ENCODE measurements at places on chromosomes 7 and 10.
A peak's percentile ranks its signal among the peaks of the same experiment; 100 is the strongest.

DNA sequence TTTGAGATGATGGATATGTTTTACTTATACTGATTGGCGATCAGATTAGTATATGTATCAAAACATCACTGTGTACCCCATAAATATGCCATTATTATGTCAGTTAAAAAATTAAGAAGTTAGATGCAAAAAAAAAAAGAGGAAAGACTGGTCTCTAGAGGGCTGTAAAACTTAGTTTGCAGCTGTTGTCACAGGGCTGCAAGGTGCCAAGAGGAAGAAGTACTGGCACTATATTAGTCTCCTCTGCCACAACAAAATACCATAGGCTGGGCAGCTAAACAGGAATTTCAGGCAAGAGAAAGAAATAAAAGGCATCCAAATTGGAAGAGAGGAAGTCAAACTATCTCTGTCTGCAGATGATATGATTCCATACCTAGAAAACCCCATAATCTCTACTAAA is 177.8 kb upstream of the PLPP4 start:
- no peak for DNase-seq

GRCh38 chr10:11004144-11005077 is 13.3 kb upstream of the CELF2 start:
- DNase-seq = no peak

GRCh38 chr7:138099813-138100212 is 23.6 kb downstream of the AKR1D1 start:
- DNase-seq = no peak

DNA sequence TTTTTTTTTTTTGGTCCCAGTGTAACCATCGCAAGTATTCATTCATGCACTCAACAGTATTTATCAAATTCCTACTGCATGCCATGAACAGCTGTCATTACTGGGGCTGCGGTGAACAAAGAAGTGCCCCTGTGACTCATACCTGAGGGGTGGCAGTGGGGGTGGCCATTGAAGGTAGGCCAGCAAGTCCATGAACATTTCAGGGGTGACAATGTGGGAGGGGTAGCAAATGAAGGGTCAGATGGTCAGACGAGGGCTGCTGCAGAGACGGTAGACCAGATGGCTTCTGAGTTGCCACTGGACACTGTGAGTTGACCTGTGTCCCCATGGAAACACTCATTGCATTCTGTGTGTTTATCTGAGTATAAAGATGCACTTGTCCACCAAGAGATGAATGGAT is 92.5 kb upstream of the PITRM1 start:
- no peak for DNase-seq

GRCh38 chr10:1268831-1269230 is 212.6 kb downstream of the WDR37 start:
- no peak for DNase-seq

DNA sequence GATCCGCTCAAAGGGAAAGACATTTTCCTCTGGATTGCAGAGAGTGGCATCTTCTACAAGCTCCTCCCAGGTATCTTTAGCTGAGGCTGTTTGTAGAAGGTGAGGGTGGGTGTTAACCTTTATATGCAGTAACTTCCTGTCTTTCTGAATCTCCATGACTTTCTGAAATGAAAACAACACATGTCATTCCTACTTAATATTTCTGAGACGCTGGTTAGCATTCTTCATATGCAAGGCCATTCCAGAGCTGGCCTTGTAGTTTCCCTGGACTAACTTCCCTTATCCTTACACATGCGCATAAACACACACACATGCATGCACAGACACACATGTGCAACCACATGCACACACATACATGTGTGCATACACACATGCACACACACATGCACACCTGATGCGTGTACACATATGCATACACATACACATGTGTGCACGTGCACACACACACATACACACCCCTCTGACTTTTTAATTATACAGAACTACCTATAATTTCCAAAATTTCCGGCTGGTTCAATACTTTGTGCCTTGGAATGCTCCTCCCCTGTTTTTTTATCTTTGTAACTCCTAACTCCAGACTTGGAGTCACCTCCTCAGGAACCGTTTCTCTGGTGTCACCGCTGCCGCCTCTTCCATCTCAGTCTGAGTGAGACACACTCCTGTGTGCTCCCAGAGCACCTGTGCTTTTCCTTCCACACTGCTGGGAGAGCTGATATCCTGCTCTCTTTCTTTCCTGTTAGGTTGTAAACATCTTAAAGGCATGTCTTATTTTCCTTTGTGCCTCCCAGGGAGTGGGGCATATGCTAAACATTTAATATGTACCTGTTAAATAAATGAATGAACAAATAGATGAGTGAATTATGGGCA is 55.2 kb downstream of the LRRC18 start:
- no peak for DNase-seq

GRCh38 chr10:103690281-103690680 is 165.1 kb downstream of the SH3PXD2A start:
- no peak for DNase-seq

DNA sequence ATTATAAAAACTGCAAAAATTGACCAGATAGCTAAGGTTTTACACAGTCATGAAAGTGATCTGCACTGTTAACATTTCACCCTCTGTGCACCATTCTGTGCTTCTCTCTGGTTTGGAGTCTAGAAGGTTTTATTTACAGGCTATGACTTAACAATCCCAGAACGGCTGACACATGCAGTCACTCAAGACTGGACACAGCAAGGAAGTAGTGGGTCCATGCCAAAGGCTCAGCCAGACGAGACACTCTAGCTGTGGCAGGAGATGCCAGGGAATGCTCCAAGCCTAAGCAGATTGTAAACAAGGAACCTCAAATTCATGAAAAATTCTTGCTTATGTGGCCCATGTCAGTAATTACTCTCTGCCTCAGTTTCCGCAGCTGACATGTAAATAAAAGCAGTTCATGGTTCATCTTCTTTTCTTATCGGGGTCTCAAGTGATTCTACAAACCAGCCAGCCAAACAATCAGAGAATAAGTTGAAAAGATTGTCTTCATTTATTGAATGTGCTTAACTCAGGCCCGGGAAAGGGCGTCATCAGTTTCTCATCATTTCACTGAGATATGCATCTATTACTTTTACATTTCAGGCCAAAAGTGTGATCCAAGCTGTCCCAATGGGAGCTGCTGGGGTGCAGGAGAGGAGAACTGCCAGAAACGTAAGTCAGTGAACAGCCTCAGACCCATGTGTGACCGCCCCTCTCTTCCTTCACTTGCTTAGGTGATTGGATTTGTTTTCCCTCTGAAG is 132.1 kb downstream of the EGFR start:
- no peak for DNase-seq

DNA sequence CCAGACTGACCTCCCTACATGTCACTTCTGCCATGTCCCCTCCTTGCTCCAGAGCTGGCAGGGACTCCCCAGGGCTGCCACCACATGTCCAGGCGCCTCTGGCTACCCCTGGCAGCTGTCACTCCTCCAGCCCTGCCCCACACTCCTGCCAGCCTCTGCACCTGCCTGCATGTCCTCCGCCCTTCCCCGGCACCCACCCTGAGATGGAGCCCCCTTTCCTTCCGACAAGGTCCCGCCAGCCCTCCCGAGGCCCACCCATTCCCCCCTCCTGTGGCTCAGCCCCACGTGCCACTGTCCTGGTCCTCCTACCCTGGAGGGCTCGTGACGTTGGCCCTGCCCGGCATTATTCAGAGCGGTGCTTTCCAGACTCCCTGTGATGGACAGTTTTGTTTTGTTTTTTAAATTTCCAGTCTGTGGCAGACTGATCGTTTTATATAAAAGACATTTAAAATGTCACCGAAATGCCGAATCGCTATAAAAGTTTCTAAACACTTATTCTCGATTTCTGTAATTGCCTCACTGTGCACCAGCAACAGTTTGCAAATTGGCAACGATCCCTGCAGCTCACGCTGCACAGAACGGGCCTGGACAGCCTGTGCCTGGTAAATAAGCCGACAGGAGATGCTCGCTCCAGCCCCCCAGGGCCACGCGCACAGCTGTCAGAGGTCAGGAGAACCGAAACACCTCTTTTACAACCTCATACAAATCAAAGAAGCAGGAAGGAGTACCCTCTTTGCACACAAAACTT is 111.1 kb upstream of the SH2B2 start:
- no peak for DNase-seq

DNA sequence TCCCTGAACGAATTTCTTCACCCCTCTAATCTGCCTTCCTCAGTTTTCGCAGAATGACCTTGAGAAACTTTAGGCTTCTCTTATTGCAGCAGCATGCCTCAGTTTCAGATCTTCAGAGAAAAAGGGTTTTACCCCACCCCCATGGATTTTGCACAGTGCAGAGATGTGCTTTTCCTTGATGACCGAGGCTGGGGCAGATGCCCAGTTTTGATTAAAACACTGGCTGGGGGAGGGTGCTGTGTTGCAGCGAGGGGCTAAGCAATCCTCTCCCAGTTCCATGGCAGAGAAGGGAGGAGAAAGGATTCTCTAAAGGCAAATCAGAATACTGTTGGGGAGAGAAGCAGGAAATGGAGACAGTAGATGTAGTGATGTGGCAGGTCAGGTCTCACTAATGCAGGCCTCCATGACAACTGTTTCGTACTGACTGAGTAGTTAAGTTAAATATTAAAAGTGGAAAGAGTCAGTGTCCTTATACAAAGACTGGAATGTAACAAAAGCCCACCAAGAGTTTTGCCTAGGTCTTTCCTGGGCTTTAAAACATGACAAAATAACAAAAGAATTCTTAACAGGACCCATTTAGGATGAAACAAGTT is 50.8 kb upstream of the PDZD8 start:
- no peak for DNase-seq

- DNase-seq = peak; percentile 15
Measured at GRCh38 chr10:101297901-101298486, 56.0 kb upstream of the BTRC start.

- DNase-seq = no peak
Measured at GRCh38 chr10:102310361-102311024, 65.2 kb downstream of the GBF1 start.

- DNase-seq = no peak
Measured at GRCh38 chr7:66539264-66539623, 89.4 kb upstream of the KCTD7 start.

DNA sequence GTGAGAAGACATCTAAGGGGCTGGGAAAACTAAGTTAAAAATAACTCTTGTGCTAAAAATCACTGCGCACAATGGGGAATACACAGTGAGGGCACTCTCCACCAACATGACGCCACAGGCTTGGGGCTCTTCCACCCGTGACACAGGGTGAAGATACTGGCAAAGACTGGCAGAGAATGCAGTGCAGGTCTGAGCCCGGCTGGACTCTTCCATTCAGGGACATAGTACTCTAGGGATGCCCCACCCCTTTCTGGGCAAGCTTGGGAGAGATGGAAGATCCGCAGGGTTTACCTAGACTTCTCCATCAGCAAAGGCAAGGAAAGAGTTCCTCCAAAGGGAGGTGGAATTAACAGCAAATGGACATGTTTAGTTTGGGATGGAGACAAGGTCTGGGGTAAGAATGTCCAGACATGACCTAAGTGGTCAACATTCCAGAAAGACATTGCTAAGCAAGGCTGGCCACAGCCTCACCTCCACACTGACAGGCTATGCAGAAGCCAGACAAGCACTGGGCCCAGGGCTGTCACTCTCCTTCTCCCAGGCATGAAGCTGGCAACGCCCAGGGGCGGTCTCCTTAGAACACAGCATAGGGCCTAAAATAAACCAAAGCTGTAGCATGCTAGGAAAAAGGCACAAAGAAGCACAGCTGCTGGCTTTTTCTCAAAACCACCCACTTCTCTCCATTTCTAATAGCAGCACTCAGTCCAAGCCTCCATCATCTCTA is 28.1 kb downstream of the XPNPEP1 start:
- DNase-seq = no peak

- peak; percentile 51 for DNase-seq
Measured at GRCh38 chr7:21980926-21981500, 35.3 kb upstream of the CDCA7L start.

- no peak for DNase-seq
Measured at GRCh38 chr7:54778166-54778565, 19.2 kb upstream of the SEC61G start.

- no peak for DNase-seq
Measured at GRCh38 chr7:31318313-31318712, 22.2 kb downstream of the NEUROD6 start.

DNA sequence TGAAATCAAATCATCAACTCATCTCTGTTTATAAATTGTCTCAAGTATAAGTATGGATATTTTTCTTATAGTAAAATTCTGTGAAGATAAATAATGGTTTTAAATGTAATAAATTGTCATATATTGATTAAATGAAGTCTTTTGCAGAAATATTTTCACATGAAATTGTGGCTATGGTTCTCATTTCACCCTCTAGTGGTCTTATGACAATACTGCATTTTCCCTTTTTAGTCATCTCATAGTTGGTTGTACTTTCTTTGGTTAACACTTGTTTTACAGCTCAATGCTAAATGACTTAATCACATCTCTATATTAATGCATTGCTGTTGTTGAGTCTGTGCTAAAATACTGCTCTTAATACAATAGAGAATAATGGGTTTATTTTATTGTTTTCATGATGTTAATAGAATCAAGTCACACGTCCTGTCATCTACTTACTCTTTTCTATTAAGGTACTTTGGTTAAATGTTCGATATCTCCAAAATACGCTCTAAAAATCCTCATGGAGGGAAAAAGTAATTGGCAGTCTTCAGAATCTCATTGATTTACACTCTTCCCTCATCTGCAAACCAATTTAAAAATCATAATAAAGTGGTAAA is 38.0 kb upstream of the CACNA2D1 start:
- no peak for DNase-seq

DNA sequence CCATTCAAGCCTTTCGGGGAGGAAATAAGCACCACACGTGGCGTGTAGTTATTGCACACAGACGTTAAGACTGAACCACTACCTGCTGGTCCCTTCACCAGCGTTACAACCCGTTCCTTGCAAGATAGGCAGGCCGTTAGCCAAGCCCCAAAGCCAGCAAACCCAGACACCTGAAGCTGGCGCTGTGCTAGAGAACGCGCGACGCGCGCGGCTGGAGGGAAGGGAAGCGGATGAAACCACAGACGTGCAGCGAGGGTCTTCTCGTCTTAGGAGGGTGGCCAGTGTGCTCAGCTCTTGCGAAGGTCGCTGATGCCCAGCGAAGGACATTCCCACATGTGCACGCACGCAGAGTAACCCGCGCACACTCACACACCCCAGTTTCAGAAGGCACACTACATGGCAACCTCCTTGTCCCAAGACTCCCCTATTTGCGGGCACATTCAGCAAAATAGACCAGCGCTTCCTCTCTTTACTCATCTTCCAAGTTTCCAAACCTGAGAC is 980 bp downstream of the TMEM26 start:
- no peak for DNase-seq

DNA sequence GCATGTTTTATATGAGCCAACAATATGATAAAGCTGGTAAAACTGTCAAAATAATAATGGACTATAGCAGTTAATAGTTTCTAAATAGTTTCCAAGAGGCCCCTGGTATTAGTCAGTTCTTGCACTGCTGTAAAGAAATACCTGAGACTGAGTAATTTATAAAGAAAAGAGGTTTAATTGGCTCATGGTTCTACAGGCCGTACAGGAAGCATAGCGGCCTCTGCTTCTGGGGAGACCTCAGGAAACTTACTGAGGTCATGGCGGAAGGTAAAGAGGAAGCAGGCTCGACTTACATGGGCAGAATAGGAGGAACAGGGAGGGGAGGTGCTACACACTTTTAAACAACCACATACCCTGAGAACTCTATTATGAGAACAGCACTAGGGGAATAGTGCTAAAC is 104.6 kb downstream of the PPP1R9A start:
- no peak for DNase-seq

Data from inflammatory macrophage (primary cell).